ENCODE measurements at places on chromosomes 12 and 14.

DNA sequence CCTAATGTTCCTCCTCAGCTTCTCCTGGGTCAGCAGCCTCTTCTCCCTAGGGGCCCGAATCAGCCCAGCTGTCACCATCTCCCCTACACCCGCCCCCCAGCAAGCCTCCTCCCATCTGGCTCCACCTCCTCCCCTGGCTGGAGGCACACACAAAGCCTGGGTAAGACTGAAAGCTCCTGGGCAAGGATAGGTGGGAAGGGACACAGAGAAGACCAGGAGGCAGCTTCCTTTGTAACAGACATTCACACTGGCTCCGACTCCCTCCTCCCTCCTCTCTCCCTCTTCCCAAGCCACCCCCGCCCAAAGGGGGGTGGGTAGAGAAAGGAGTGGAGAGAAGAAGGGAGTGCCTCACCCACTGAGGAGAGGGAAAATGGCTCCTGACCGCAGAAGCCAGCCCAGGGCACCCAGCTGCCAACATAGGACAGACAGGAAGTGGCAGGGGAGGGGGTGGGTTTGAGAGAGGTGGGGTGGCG is 4.0 kb downstream of the CHD4 start:
- no peak for DNase-seq

DNA sequence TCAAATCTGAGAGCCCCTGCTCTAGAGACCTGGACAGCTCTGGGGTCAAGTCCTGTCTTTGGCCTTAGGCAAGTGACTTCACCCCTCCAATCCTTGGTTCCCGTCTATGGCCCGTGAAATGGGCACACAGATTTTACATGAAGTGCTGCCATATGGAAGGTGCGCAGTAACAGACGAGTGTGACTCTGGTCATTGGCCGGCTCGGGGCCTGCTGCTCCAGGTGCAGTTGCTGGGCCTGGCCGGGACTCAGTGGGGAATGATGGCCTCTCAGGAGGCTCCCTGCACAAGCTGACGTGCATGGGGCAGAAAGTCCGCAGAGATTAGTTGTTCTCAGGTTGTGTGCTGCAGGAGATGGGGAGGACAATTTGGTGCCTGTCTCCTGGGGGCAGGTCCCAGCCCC is 14.0 kb upstream of the TESC start:
- no peak for DNase-seq

DNA sequence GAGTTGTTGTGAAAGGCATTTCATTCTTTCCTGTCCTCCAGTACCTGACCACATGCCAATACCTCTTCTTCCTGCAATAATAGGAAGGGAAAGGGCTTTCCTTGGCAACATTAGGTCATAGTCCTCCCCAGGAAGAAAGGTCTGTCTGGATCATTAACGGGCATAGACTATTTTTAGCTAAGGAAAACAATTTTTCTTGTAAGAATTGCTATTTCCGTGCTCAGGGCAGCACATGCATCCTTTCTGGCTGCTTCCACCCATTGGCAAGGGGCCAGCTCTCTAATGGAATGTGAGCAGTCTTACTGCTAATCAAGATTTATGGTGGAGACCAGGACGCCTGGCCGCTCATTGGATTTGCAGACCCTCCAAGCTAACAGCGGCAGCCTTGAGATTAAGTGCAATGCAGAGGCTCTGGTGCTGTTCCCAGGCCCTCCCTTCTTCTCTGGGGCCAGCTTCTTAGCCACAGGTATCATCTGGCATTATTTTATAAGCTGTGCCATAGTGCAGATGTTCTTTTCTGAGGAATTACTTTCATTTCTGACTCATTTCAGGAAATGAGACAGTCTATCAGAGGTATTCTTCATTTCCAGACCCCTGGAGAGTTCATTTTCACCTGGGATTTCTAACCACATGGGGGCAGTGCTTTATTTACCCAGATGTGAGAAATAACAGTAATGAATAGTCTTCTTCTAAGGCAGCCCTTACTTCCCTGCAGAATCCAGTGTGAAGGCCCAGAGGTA is 52.9 kb downstream of the ANO6 start:
- peak; percentile 56 for DNase-seq

DNA sequence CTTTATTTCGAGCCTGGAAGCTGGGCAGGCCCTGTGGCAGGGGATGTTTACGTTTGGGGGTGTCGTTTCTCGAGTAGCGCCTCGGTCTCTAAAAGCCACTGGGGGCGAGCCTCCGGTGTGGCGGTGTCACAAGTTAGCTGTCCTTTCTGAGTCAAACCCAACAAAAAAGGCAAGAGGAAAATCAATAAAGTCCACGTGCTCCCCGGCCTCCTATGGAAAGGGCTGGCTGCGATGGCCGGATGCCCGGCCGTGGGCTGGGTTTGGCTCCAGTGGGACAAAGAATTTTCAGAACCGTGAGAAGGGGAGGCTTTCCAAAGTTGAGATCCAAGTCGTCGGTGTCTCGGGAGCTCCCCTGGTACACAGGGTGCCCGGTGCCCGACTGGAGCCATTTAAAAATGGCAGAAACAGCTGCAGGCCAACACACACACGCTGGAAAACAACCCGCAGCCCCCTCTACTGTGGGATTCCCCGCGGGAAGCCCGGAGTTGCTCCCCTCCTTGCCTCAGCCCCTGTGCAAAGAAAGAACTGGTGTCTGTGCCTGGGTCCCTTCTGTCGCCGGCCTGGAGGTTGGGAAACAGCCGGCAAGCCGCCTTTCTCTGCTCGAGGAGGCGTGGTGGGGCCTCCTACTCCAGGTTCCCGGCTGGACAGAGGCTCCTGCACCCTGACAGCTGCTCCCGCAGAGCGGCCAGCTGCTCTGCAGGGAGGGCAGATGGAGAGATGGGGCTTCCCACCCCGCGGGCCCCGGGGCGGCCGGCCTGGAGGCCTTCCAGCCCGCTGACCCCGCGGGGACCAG is 1.9 kb downstream of the BCL7A start:
- peak; percentile 42 for DNase-seq

GRCh38 chr12:117404940-117405339 is 43.5 kb upstream of the NOS1 start:
- DNase-seq = no peak

DNA sequence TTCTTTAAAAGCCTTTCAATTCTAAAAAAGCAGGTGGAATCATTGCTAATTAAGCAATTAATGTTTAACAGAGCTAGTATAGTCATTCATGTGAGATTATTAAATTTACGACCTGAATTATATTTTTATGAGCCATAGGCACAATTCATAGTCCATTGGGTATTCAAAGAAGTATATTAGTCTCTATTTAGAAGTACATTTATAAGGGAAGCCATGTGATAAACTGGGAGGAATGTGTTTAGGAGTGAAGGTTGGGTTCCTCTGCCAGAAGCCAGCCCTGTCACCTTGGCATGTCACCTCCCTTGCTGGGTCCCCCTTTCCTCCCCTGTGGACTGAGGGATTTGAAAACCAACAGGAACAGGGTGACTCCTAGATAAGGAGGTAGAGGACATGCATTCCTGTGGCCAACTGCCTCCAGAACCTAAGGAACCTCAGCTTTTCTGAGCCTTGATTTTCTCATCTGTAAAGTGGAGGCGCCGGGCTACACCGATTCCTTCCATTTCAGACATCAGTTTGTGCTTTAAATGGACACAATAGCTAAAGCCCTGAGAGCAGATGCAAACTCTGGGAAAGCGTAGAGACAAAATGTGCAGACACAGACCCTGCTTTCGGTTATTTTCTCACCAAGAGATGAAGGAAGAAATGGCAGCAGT is 5.4 kb upstream of the KRT2 start:
- DNase-seq = no peak

GRCh38 chr12:57536597-57536942 is 10.4 kb downstream of the DCTN2 start:
- DNase-seq = no peak

All from HCT116 (cell line).